Fibroblast of lung (primary cell): ENCODE measurements at places on chromosomes 7 and 10. TPM values are rescaled to one million over a fixed set of nuclear protein-coding genes. Genes with fewer than 3 reads are reported as not detected.
A peak's percentile ranks its signal among the peaks of the same experiment; 100 is the strongest.

DNA sequence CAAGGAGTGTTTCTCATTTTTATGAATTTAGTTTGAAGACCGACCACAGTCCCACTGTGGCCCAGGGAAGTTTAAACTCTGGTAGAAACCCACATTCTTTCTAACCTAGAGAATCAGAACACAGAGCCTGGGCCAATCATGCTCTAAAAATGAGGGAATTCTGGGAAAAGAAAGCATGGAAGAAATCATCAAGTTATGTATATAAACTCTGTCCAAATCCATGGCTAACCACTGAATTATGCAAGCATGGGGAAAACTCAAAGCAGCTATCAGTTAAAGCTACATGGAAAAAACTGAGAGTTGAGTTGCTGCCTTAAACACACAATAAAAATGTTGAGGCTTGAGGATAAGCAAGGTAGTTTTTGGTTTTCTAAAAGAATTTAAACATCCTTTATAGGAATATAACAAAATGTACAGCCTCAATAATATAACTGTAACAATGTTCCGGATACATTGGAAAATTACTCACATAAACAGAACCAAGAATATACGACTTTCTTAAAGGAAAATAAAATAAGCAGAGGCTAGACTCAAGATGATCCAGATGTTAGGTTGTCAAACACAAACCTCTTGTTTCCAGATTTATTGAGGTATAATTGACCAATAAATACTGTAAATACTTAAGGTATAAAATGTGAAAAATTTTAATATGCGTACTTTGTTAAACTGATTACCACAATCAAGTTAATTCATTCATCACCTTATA is 311.2 kb upstream of the GNAI1 start:
- peak; percentile 23 for DNase-seq

DNA sequence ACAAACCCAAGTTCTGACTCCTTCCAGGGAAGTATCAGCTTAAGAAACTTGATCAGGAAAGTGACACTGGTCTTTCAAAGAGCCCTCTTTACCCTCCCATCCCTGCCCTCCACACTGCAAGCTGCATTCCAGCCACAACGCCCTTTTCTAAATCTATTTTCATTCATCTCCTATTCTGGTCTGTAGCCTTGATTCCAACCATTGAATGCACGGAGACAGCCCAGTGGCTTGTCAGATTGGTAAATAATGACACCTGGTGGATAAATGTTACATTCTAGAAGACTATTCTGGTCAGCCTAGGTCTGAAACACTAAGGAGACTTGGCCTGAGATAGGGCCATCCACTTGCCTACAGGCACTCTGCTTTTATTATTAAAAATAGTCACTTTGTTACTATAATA is 20.9 kb downstream of the MORN4 start:
- peak; percentile 42 for DNase-seq

GRCh38 chr7:134434701-134435100 is 24.2 kb downstream of the AKR1B1 start:
- no peak for DNase-seq

GRCh38 chr10:83166344-83166743 is 973.0 kb upstream of the GHITM start:
- DNase-seq: no peak

DNA sequence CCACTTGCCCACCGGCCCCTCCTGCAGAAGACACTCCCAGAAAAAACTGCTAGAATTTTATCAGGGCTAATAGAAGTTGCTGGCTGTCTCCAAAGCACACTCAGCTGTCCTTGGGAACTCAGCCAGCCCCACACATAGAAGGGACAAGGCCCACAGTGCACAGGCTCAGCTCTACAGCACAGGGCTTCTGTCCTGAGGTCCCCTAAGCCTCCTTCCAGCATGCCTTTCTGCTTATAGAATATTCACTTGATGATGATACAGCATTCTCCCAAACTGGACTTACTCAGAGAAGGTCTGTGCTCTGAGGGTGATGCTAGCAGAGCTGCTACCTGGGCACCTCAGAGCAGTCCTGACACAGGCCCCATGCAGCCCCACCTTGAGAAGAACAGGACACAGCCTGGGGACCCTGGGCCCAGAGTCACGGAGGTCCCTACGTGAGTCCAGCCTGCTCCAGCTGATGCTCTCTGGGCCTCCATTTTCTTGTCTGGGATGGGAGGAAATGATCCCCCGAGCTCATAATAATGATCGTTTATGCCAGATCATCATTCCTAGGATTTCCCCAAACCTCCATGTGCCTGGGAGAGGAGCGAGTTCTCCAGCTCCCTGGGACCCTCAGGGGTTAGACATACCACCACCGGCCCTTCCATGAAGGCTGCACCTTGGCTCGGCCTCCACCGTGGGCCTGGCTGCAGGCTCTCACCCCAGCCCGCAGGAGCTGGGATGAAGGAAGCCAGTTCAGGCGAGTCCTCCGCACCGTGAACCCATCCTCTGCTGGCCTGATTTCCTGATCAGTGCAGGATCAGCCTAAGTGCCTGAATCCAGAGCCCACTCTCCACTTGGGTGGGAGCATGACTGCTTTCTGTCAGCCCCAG is 145.6 kb downstream of the ZNF248 start:
- no peak for DNase-seq

GRCh38 chr7:65731562-65732035 is 141.3 kb upstream of the VKORC1L1 start:
- peak; percentile 22 for DNase-seq

GRCh38 chr7:45564485-45564884 is 9.7 kb upstream of the ADCY1 start:
- DNase-seq: no peak

DNA sequence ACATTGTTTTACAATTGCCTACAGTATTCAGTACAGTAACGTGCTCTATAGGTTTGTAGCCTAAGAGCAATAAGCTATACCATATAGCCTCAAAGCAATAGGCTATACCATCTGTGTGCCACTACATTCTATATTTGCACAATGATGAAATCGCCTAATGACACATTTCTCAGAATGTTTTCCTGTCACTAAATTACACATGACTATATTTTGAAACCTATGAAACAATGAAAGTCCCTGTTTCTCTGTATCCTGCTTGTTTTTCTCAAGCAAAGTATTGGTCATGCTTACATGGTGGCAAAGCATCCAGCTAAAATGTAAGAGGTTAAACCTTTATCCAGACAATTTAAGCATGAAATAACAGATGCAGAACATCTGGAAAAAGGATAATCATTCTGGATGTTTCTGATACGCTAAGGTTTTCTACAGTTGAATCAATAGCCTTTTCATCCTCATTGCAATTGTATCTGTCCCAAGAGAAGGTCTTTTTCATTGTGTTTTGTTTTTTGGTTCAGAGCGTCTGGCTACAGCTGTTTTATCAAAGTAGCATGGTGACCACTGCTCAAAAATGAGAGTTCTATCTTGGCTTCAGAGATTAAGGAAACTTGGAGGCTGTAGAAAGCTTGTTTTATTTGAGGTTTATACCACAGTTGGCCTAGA is 81.7 kb downstream of the CSTF2T start:
- DNase-seq: no peak

DNA sequence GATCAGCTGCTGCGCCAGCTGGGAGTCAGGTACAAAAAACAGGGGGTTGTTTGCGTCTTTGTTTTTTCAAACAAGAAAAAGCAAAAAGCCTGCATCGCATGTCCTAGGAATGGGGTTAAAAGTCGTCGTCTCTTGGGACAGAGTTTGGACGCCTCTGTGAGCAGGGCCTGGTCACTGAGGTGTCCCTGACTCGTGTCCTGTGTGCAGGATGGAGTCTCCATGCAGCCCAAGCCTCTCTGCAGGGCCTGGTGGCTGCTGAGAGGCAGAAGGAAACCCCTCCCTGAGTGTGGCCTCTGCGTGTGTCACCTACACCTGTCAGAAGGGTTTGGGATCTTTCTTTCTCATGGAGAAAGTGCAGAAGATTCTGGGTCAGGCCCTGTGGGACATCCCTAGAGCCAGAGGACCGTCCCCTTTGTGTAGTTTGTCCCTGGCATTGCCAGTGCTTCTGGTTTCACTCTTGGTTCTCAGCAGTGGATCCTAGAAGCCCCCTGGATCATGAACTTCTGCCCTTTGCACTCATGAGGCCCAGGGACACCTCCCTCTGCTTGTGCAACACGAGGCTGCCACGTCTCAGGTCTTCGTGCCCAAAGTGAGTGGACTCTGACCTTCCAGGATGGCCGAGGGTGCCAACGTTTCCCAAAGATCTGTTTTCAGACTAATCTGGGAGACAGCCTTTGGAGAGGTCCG is 75.0 kb downstream of the PRKAG2 start:
- DNase-seq: no peak

GRCh38 chr10:59006511-59007306 is 169.7 kb upstream of the PHYHIPL start:
- DNase-seq: peak; percentile 84

- DNase-seq: no peak
These were observed 686 bp upstream of the MIOS start for GRCh38 chr7:7565746-7566650.

- peak; percentile 0 for DNase-seq
These were observed 162.4 kb upstream of the MDFIC start for GRCh38 chr7:114759347-114760062.

DNA sequence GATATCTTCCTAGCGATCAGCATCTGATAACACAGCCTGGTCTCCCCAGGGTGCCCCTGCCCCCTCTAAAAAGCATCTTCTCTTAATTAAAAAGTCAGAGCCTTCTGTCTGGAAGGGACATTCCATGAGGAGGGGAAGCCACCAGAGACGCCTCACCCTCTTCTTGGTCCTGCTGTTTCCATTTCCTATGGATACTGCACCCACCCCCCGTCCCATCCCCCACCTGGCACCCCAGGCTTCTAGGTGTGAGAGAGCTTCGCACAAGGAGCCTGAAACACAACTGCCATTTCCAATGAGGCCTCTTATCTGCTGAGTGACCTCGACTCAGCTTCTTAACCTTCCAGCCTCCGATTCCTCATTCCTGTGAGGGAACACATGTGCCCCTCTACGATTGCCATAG is 51.4 kb downstream of the COL13A1 start:
- no peak for DNase-seq

- DNase-seq: no peak
These were observed 456.7 kb downstream of the LRMDA start for GRCh38 chr10:75887992-75888680.

GRCh38 chr7:30140456-30140855 is 5.7 kb downstream of the MTURN start:
- DNase-seq: no peak

DNA sequence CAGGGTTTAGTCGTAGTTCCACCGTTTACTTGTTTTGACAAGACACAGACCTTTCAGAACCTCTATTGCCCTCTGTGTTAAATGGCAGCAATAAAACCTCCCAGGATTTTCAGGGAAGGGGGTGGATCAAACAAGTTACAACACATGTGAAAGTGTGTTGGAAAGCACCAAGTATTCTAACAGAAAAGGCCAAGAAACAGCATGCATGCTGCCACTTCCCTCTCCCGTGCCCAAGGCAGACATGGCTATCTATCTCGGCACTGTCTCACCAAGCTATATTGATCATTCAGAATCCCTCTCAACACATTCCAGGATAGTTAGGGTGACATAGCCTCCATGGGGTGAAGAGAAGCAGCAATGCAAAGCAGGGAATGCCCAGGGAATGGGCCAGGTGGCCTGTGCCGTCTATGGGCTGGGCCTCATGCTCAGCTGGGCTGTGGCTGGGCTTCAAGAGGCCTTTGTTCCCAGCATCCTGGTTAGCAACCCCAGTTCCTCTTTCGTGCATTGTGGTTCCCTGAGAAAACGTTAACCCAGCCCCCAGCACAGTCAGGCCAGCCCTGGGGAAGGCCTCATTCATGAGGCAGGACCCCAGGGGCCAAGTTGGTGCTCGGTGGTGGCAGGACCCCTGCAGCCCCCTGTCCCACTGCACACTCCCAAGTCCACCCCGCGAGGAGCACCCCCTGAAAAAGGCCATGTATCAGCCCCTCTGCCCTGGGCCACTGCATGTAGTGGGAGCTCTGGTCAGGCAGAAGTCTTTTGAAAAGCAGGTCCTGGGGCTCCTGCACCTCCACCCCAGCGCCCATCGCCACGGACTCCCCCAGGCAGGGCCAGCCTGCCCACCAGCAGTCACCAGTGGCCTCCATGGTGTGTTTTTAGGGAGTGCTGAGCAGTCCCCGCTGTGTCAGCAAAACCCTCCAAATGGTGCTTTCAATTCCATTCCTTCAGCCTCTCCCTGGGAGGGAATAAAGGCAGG is 25.5 kb downstream of the VSIR start:
- DNase-seq: no peak

DNA sequence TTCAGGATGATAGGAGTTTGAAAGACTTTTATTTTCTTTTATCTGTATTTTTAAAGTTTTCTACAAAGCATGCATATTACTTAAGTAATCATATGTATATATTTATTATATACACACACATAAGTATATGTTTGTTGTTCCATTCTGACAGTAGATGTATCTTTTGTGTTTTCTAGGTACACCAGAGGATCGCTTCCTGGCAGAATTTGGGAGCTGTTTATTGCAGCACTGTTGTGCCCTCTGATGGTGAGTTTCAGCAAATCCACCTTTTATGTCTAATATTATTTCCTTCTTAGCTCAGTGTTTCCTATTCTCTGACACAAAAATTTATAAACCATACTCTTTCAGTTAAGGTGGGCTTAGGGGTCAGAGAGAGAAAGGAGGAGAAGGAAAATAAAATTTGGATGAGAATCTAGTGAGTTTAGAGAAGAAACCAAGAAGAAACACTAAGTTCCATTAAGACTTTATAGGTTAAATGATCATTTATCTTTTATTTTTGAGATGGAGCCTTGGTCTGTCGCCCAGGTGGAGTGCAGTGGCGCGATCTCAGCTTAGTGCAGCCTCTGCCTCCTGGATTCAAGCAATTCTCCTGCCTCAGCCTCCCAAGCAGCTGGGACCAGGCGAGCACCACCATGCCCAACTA is 59.2 kb upstream of the OIT3 start:
- DNase-seq: peak; percentile 62

GALNT17 gene
- total RNA-seq: under 0.01 and 0.26 TPM in 2 replicates

NYAP1 gene
- total RNA-seq: 0.26 and 0.33 TPM in 2 replicates

RNF148 gene
- 0.26 and 0.83 TPM in 2 replicates for total RNA-seq

AKR1C1 gene
- 72.2 and 154 TPM in 2 replicates for total RNA-seq

ARMC3 gene
- not detected in 2 replicates for total RNA-seq

DOCK1 gene
- 74.7 and 91.0 TPM in 2 replicates for total RNA-seq

HOXA7 gene
- 1.0 and 1.2 TPM in 2 replicates for total RNA-seq

SHH gene
- under 0.01 TPM in 2 replicates for total RNA-seq
